ENCODE measurements at places on chromosomes 3 and 15.

DNA sequence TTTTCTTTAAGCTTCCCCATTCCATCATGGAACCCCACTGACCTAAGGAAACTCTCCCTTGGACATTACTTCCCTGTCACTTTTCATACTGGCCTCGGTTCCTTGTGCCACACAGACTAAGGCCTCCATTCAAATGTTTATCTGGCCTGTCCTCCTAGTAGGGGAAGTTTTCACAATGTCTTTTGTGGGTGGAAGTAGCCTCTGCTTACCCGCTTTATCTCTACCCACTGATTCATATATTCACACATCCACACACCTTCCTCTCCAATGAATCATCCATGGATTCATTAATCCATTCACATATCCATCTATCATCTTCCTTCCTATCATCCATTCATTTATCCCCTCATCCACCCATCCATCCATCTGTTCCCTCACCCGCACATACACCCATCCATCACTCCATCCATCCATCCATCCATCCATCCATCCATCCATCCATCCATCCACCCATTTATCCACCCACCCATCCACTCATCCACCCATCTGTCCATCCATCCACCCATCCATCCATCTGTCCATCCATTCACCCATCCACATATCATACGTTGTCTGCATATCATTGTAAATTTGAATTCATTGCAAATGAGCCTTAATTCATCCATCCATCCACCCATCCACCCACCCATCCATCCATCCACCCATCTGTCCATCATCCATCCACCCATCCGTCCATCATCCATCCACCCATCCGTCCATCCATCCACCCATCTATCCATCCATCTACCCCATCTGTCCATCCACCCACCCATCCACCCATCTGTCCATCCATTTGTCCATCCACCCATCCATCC, 49.1 kb downstream of the IQSEC1 start:
- no peak for DNase-seq

- DNase-seq, result no peak
Measured at GRCh38 chr15:48682942-48683651, 37.6 kb upstream of the FBN1 start.

- DNase-seq, result peak; percentile 15
Measured at GRCh38 chr15:41501931-41502794, 8.5 kb downstream of the ITPKA start.

GRCh38 chr15:44593042-44593736, 56.2 kb downstream of the EIF3J start:
- DNase-seq, result no peak

DNA sequence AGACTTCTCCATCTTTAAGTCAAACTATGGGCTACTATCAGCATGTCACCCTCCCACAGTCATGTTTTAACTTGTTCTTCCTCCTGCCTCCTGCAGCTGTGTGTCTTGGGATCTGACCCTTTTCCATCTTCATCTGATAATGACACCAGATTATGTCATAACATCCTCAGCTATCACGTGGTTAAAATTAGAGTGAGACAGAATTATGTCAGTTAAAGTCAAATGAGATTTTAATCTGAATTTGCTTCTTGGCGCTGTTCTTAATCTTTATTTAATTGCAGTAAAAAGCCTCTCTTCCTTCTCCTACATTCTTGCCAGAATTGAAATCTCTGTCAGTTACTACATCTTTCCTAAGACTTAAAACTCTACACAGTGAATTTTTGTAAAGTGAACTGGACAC, 107.2 kb downstream of the ARPP21 start:
- no peak for DNase-seq

DNA sequence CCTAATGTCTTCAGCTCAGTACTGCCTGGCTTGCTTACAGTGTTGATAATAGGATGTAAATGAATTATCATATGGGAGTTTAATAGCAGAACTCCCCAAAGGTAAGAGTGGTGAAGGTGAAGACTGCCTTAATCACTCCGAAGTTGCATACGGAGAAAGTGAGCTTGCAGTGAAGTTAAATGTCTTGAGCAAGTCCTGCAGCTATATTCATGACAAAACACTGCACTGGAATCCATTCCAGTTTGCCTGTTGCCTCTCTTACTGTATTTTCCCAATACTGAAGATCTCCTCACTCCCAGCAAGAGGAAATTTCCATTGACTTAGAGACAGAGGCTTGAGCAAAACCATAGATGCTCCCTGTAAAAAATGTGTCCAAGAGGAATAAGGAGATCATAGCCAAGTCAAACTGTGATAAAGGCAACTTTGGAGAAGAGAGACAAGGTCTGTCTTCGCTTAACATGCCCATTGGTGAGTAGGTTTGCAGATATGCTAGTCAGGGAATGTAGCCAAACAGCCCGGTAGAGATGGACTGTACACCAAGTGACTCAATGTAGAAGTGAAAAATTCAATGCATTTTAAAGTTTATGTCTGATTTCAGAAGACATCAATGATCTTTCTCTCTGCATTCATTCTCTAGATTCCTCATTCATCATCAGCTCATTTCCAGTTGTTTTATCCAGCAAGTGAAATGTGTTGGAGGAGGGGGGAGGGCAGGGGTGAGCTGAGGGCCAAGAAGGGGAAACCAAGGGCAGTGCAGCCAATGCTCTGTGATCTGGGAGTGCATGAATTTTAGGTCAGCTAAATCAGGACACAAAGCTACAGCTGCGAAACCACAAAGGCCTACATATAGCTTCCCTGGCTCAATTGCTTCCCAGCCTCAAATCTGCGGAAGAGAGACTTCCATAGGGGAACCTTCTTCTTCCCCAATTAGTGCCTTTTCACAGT, 667.1 kb upstream of the NR2F2 start:
- DNase-seq, result peak; percentile 18

DNA sequence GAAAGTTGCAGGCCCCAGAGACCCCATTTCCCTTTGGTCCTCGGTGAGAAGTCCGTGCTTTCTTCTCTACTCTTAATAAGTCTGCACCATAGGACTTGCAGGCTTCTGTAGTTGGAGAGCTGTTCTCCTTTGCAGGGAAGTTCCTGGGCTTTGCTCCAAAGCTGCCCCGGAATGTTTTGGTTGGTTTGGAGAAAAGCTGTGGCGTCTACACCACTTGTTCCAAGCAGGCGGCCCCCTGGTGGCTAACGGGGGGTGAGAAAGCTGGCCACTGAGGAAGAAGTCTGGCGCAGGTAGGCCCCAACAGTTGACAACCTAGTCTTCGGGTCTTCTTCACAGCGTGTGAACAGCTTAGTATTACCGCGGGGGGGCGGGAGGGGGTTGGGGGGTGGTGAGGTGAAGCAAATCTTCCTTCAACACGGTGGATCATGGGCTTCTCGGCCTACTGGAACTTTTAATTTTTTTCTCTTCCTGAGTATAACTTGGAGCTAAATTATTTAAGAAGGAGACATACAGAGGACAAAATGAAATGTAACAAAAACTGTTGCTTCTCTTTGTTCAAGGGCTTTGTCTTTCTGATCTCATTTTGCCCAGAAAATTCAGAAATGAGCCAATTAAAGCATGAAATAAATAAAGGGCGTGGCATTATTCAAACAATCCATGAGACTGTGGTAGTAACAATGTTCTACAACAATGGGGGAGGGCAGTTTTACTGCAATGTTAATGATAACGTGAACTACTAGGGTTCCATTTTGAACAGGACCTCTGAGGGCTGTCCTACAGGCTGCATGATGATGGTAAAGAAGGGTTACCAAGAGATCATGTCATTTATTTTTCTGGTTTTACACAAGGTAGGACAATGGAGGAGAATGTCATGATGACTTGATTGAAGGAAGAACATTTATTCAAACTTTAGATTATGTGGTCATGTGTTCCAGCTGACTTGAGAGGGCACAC, 2.2 kb upstream of the THRB start:
- peak; percentile 56 for DNase-seq

- DNase-seq, result no peak
Measured at GRCh38 chr3:11616551-11616950, 27.2 kb downstream of the VGLL4 start.

GRCh38 chr3:55567615-55568014, 80.5 kb upstream of the WNT5A start:
- no peak for DNase-seq

DNA sequence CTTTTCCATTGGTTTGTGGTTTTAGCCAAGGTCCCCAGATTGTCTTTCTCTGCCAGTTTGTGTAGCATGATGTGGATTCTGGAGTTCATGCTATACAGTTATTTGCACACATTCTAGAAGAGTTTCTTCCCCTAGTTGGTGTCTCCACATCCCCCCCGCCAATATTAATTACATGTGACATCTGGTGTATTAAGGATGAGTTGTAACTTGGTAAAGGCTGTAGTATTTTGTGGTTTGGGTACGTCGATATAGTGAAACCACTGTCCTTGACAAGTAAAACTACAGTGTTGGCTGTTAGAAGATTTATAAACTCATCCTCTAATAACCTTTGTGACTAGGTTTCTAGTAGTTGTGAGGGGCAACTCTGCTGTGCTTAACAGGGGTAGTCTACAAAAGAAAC, 23.7 kb upstream of the P4HTM start:
- DNase-seq, result no peak

DNA sequence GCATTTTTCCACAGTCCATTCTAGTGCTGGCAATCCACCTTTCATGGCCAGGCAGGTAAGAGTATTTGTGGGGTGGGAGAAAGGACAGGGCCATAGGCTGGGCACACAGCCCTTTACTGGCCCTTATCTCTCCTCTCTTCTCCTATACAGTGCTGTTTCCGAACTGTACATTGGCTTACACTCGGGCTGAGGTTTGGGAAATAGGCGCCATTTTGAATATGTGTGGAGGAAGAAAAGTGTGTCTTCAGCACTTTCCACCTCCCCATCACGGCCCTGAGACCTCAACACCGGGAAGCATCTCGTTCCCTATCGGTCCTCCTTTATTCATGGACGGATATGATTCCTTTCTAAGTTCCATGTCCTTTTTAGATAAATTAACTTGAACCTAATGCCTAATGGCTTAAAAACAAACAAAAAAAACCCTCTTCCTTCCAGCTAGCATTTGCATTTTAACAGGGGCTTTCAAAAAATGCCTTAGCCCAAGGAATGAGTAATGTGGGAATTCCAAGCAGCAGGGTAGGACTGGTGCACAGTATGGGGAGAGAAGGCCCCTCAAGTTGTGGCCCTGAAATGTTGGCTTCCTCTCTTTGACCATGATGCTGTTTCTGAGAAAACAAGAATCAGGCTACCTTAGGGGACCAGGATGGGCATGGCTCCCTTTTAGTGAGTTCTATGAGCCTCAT, 24.5 kb downstream of the CD86 start:
- DNase-seq, result no peak

DNA sequence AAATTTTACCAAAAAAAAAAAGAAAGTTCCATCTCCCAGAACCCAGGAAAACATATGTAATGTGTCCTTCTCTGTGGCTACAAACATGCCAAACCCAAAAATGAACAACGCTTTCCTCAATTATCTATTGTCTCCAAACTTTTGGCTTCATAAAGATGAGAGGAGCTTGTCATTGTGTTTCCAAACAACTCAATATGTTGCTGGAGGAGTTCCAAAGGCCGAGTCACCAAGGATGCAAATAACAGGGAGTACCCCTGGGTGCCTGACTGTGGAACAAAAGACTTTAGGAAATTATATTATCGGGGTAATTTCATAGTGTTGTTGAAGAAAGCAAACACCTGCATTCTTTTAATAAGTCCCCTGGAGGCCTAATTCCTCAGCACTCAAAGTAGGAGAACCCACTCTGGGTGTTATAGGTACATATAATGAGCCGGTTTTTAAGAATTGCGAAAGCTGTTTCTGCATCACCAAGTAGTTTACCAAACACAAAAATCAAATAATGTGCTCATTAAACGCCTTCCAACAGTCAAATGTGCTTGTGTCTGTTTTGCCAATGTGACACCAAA, 206.3 kb upstream of the PRICKLE2 start:
- no peak for DNase-seq

GRCh38 chr15:72050700-72051099, 67.2 kb downstream of the MYO9A start:
- no peak for DNase-seq

GRCh38 chr3:42654331-42655201, 1.1 kb downstream of the ZBTB47 start:
- peak; percentile 63 for DNase-seq

GRCh38 chr15:86865920-86866319, 786.2 kb downstream of the AGBL1 start:
- no peak for DNase-seq

DNA sequence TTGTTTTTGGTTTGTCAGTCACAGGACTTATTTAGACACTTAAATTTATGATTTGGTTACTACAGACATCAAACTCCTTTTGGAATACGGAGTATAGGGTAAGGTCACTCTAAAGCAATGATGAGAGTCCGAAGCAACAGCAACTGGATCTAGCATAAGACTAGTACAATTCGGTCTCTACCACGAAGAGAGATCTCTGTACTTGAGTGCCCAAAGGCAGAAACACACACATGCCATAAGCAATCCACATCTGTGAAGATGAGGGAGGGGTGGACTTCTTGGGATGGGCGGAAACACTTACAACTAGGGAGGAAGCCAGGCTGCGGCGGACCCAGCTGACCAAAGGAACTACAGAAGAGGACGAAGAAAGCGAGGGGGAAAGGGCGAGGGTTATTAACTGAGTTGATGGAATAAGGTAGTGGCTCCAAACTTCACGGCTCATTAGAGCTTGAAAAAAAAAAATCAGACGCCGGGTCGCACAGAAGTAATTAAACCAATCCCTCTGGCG, 595 bp downstream of the DPH6 start:
- DNase-seq, result peak; percentile 54

GRCh38 chr15:72970933-72971760, 81.1 kb upstream of the NEO1 start:
- peak; percentile 63 for DNase-seq

- no peak for DNase-seq
Measured at GRCh38 chr3:144921710-144922109, 950.1 kb downstream of the DIPK2A start.

DNA sequence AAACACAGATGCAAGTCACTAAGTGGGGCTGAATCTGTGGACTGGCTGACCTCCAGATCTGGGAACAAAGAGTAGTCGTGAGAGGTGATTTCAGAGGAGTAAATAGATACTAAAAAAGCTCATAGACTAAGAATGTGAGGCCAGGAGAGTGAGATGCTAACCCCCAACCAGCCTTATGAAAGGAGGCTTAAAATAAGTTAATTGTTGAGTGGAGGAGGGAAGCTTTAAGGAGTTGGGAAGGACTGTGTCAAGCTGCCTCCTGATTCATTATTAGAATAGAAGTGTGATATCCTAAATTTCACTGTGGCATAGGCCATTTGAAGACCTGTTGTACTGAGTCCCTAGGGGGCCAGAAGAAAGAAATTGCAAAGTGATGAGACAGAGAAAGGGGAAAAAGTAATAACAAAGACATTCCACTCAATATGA, 107.6 kb downstream of the RBPMS2 start:
- DNase-seq, result peak; percentile 22

DNA sequence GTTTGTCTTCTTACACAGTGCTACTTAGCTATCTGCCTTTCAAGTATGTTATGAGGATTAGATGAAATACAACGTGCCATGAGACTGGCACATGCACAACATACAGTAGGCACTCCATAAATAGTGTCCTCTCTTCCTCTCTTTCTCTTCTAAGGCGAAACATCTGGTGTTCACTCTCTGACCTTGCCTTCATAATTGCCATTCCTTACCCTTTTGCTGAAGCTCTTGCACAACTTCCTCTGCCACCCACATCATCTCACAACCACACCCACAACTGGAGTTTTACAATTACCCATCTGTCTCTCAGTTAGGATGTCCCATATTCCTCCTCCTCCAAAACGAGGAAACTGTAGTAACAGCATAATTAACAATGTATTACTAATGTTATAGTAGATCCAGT, 26.4 kb upstream of the ACP3 start:
- no peak for DNase-seq

All from cardiac muscle cell (in vitro differentiated cells and primary cell).